ENCODE measurements at places on chromosomes 13 and 19. TPM values are rescaled to one million over a fixed set of nuclear protein-coding genes. Genes with fewer than 3 reads are reported as not detected.
A peak's percentile ranks its signal among the peaks of the same experiment; 100 is the strongest.

DNA sequence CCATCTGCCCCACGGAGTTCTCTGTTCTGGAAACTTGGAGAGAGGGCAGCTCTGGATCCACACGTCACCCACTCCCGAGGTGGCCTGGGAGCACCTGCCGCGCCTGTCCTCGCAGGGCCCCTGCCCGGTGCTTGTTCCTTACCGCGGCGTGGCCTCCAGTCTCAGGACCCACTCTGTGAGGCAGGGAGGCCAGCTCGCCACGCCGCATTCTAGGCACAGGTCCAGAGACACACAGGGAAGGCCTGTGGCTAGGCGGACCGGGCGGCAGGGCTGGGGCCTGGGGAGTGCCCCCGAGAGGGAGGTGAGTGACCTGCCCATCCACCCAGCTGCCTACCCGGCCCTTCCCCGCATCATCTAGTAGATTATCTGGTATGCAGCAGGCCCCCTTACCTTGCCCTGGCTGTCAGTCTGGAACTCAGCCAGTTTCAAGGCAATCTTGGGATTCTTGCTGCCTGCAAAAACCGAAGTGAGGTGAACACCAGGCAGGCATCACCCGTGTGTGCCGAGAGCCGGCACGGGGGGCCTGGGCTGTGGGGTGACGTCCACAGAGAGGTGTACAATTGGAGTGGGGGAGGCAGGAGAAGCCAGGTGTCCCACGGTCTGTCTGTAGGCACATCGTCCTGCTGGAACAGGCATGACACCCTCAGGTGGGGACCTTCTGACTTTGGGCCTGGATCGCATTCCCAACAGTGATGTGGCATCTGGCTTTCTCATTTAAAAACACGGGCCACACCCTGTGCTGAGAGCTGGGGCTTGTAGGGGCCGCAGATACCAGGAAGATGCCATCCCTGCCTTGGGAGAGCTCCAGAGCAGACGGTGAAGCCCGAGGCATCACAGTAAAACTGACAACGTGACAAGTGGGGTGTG, 23.6 kb downstream of the DPP9 start:
- no peak for DNase-seq

DNA sequence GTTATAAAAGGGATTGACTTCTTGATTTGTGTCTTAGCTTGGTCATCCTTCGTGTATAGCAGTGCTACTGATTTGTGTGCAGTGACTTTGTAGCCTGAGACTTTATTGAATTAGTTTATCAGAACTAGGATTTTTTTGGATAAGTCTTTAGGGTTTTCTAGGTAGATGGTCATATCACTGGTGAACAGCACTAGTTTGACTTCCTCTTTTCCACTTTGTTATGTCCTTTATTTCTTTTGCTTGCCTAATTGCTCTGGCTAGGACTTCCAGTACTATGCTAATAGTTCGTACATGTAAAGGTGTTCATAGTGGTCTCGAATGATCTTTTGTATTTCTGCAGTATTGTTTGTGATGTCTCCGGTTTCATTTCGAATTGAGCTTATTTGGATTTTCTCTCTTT, 145.4 kb downstream of the DNAJC3 start:
- DNase-seq, result no peak

DNA sequence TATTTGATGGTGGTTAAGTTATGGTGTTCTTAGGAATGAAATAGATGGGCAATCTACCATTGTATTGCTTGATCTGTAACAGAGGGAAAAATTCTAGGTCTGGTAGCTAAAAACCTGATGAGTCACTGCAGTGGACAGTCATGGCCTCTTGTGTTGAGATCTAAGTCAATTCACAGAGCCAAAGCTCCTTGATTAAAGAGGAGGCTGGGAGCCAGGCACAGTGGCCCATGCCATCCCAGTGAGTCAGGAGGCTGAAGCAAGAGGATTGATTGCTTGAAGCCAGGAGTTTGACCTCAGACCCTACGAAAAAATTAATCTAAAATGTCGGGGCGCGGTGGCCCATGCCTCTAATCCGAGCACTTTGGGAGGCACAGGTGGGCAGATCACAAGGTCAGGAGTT, 67.1 kb upstream of the KPNA3 start:
- no peak for DNase-seq

Gene OR7C1
- 0.31 TPM for total RNA-seq

- DNase-seq, result peak; percentile 36
Observed at GRCh38 chr13:48731957-48732569, 78.3 kb downstream of the CYSLTR2 start.

- peak; percentile 95 for DNase-seq
Observed at GRCh38 chr13:22287343-22287920, 616.6 kb downstream of the FGF9 start.

Gene DNMT1
- total RNA-seq, result 42.3 TPM

Gene PPP1R13L
- 20.5 TPM for total RNA-seq

DNA sequence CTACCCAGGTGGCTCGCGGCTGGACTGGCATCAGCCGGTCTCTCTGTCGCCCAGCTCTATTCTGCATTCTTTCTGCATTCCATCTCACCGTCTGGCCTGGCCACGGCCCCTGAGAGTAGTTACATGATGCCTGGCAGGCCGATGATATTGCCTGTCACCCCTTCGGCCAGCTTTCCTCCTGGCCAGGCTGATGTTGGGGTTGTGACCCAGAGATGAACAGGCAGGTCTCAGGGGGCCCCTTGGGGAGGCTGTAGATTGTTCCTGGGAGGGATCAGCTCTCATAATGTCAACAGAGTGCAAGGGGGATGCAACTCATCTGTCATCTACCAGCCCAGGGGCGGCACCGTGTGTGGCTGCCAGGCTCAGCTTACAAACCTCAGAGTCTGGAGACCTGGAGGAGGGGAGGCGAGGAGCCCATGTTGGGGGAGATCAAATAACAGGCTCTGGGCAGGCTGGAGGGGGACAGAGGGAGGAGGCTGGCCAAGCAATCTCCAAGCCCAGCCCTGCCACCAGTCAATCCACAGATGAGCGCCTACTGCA, 13.6 kb upstream of the FBXO17 start:
- peak; percentile 92 for DNase-seq

DNA sequence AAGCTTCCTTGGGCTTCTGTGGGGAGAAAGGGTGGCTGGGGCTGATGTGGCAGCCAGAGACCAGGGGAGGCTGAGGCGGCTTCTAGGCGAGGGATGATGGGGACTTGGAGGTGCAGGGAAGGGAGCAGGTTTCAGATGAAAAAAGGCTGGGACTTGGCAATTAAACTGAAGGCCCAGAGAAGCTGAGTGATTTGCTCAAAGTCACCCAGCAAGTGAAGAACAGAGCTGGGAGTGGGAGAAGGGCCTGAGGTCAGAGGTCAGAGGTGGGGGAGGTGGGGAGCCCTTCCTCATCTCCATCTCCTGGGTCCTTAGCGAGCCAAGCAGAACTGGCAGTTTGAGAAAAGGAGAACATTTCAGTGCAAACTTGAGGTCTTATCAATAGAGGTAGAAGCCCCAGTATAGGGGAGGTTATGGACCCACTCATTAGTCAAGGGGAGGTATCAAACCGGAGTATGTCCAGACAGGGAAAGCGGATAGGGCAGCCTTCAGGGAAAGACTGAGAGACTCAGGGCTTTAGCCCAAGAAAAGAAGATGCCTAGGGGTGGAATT, 49.6 kb upstream of the NFIC start:
- no peak for DNase-seq

Gene MADCAM1
- 1.1 TPM for total RNA-seq

Gene FAM124A
- 2.1 TPM for total RNA-seq

Gene CLPTM1
- 38.3 TPM for total RNA-seq

DNA sequence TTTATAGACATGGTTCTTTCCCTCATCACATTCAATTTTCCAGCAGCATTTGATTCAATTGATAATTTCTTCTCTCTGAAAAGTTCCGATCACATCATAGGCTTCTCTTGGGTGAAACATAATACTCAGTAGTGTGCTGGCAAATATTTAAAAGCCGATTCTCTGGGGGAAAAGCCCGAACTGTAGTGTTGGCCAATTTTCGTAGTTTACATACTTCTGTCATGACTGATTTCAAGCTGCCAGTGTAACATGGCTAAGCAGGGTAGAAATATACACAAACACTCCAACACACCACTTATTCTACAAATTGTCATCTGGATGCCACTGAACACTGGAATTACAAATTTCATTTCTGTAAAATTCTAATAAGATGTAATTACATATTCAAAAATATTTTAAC, 56.1 kb upstream of the FREM2 start:
- no peak for DNase-seq

DNA sequence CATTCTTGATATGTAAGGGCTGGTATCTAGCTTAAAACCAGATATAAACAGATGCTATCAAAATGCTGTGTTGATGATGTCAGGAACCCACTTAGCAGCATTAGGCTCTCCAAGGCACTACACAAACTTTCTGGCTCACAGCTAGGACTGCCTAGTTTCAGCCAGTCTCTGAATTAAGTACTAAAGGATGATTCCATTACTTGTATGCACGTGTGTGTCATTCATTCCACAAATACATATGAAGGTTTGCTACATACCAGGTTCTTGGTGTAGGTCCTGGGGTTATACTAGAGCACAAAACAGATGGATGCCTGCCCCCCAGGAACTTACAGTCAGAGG, 151.5 kb downstream of the RGCC start:
- no peak for DNase-seq

Gene PCDH20
- total RNA-seq, result 2.9 TPM

Gene ZNF285
- 6.6 TPM for total RNA-seq

Gene KLF12
- 26.0 TPM for total RNA-seq

- DNase-seq, result no peak
Observed at GRCh38 chr19:12828494-12828893, 5.9 kb downstream of the RTBDN start.

DNA sequence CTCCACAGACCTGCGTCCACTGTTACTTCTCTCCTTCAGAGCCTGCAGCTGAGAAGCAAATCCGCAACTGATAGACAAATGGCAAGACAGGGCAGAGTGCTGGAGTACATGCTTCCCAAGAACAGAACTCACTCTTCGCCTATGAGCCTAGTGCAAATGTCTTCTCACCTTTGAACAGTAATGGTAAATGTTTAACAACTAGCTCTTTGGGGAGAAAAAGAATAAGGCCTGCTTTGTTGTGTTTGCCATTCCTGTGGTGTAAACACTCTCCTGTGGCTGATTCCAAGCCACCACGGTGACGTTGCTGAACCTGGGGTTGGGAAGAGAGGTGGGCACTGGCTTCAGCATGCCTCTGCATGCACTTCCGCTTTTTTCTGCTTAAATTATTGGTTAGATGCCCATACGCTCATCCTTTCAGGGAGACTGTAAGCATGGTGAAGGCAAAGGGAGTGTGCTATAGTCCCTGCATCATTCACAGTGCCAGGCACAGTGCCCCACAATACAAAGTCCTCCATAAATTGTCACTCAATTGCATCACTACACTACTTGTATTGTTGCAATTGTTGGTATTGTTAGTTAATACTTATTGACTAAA, 28.1 kb upstream of the GTF3A start:
- no peak for DNase-seq

Gene ZNF550
- 15.1 TPM for total RNA-seq

- DNase-seq, result no peak
Observed at GRCh38 chr19:16337809-16338469, 13.3 kb downstream of the KLF2 start.

DNA sequence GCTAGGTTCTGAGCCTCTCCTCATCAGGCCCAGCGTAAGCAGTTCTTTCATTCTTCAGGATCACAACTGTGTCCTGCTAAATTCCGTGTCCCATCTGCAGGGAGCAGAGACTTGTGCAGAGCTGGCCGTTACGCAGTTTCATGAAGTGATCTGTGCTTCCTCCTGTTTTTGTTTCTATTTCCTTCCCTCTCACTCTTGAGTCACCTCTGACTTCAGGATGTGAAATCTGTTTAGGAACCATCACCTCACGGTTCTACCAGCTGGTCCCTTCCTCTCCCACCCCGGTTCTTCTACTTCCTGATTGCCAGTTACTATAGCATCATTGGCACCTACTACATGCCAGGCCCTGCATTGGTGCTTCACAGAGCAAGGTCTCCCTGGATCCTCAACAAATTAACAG, 8.5 kb downstream of the MAU2 start:
- no peak for DNase-seq

Gene TEX26
- total RNA-seq, result not detected

- peak; percentile 97 for DNase-seq
Observed at GRCh38 chr13:40770934-40771618, at the start of gene MRPS31. Gene MRPS31 (minus strand): TSS chr13:40771190. CDS start chr13:40771136, 54 bp downstream.

GRCh38 chr13:105050686-105051085, 1484.8 kb downstream of the EFNB2 start:
- peak; percentile 35 for DNase-seq

Gene ZNF726
- total RNA-seq, result 9.3 TPM

Gene SERTM1
- total RNA-seq, result not detected

- no peak for DNase-seq
Observed at GRCh38 chr19:1563251-1563650, 4.9 kb downstream of the MEX3D start.

GRCh38 chr13:69264362-69265334, 843.0 kb upstream of the ATXN8OS start:
- no peak for DNase-seq

- DNase-seq, result no peak
Observed at GRCh38 chr19:10747674-10748073, 29.8 kb downstream of the DNM2 start.

DNA sequence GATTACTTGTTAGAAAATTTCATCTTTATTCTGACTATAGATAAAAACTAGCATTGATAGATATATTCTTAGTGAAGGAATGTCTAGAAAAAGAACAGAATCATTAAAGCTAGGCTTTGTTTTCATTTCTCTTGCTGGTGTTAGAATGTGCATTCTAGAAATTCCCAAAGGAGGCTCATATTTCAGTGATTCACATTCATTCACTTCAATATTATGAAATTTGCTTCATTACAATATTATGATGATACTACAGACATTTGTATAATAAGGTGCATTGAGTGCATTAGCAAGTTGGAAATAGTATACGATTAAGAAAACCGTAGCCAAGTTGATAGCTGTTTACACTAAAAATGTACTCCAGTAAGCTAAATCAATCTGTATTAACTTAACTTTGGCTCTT, 70.7 kb upstream of the MYCBP2 start:
- DNase-seq, result no peak

- DNase-seq, result no peak
Observed at GRCh38 chr19:49058562-49058961, 1.0 kb upstream of the CGB7 start.

- no peak for DNase-seq
Observed at GRCh38 chr13:24910502-24911132, 146.6 kb downstream of the RNF17 start.

Gene ZNF221
- 8.8 TPM for total RNA-seq

GRCh38 chr19:6509118-6509971, 7.2 kb upstream of the TUBB4A start:
- no peak for DNase-seq

GRCh38 chr19:17967257-17968051, 547 bp downstream of the KCNN1 start:
- no peak for DNase-seq

- DNase-seq, result no peak
Observed at GRCh38 chr19:49432141-49433073, 7.2 kb downstream of the GFY start.

DNA sequence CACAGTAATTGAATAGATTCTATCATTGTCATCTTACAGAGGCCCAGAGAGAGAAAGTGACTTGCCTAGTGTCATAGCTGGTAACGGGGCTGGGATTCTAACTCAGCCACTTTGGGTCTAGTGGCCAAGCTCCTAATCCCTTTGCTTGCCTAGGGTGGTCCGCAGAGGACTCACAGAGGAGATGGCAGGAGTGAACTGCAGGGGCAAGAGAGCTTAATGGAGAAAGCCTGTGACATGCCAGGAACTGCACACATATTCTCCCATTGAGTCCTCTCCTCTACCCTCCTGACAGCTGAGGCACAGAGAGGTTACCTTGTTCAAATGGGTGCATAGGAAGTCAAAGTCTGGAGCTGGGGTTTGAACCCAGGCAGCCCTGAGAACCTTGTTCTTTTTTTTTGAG, 2.7 kb downstream of the LSR start:
- DNase-seq, result no peak

- peak; percentile 11 for DNase-seq
Observed at GRCh38 chr13:52749419-52749818, 9.8 kb upstream of the CNMD start.

Measured in tongue (tissue), 3 donors.